GF-D8 (cell line): ENCODE measurements at places on chromosomes 5 and 9.

- peak; percentile 78 for DNase-seq
These were observed 58.2 kb upstream of the RXRA start for GRCh38 chr9:134267881-134268724.

DNA sequence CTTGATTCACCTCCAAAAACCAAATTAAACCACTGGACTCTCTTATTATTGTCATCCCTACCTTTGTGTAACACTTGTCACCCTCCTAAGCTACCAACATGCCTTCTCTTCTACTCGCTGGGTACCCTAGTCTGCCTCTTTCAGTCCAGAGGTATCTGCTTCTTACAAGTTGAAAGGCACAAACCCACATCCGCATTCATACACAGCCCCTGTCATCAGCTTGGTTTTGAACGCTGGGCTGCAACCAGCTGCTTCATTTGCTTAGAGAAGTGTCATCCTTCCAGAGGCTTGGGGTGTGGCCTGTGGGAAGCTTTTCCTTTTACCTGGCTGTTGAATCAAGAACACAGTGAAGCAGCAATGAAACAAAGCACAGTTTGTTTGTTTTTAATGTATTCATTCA, 138.8 kb upstream of the WWC1 start:
- no peak for DNase-seq

DNA sequence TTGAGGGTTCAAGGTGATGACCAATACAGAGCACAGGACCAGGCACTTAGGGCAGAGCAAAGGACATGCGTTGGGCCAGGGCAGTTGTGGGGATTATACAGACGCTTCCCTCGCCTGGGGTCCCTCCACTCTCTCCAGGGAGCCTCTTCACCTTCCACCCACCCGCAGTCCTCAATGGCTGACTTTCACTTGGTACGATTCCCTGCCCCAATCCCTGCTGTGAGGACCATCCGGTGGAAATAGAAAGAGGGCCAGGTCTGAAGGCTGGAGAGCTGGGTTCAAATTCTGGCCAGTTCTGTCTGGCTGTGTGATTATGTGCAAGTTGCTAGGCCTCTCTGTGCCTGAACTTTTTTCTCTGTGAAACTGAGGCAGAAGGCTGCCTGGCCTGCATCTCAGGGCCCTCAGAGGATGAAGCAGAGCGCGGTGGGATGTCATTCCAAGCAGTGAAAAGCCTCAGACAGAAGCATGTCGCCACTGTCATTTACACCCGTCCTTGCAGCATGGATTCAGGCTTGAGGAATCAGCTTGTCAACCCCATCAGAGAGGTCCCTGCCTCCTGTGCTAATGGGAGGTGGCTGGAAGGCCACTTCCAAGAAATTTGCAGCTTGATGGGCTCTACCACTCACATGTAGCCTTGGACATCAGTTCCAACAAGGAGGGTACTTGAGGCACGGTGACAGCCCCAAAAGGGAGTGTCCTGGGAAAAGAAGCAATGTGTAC, 206.6 kb upstream of the IER5L start:
- DNase-seq: no peak

DNA sequence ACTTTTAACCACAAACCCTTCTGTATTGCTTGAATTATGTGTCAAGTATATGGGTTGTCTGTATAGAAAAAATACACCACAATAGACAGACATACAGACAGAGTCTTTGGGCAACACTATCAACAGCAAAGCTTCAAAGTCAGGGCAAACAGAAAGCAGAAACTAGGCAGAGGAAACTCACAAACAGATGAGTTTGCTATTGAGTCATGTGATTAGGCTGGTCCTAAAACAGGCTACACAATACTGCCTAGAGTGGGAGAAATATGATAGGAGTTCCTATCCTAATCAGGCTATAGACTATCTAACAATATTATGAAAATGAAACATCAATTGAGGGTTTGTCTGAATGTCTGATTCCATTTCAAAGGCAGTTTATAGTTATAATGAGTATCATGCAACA, 156.4 kb downstream of the EDIL3 start:
- DNase-seq: no peak

- DNase-seq: no peak
These were observed 26.9 kb upstream of the ITGA1 start for GRCh38 chr5:52760695-52761366.

DNA sequence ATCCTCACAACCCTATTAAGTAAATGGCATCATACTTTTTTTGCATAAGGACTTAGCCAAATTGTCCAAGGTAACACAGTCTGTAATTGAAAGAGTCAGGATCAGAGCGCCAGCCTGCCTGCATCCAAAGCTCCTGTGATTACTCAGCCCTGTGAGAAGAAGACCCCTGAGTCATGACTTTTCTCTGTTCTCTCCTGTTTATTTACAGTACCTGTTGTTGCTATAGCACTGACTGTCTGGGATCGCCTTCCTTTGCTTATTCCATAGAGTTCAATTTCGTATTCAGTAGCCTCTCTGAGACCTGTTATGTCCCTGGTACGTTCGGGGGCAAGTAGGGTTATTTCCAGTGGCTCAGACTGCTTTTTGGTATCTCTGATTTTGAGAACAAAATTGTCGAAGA, 71.8 kb downstream of the TNC start:
- DNase-seq: no peak

DNA sequence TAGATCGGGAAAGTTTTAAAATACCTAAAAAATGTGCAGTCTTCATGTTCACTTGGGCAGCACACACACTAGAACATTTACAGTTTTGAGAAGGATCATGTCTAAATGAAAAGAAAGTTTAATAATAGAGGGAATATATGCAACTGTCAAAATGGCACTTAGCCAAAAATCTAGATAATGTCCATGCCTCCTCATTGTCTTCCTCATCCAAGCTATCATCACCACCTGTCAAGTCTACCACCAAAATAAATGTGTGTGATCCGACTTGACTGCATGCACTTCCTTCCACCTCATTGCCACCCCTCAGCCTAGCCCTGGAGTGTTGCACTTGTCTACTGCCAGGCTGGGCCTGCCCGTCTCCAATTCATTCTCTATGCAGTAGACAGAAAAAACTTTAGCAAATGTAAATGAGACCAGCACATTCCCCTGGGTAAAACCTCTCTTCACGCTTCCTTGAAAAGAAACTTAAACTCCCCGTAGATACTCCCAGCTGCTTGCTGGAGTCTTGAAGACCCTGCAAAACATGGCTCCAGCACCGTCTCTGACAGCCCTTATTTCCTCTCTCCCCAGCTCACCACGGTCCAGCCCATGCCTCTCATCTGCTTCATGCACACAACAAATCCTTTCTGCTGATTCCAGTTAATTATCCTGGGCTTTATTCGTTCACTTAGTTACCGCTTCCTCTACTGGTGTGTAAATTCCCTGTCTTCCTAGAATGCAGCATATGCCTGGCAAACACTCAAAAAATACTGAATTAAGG, 66.9 kb downstream of the FANCC start:
- no peak for DNase-seq

- DNase-seq: no peak
These were observed 35.6 kb upstream of the SEMA4D start for GRCh38 chr9:89533411-89534095.

DNA sequence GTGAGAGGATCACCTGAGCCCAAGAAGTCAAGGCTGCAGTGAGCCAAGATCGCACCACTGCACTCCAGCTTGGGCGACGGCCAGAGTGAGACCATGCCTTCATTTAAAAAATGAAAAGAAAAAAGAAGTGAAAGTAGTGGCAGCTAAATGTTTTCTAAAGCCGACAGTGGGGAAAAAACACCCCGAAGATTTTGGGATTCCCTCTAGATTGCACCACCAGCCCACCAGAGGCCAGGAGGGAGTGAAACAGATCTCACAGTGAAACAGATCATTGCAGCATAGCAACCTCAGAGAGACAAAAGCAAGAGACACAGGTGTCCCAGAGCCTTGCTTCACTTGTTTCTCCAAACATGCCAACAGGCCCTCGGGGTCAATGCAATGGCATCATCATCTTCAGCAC, 156.8 kb downstream of the PAX5 start:
- no peak for DNase-seq

GRCh38 chr9:119004618-119004990, 364.6 kb downstream of the BRINP1 start:
- no peak for DNase-seq

DNA sequence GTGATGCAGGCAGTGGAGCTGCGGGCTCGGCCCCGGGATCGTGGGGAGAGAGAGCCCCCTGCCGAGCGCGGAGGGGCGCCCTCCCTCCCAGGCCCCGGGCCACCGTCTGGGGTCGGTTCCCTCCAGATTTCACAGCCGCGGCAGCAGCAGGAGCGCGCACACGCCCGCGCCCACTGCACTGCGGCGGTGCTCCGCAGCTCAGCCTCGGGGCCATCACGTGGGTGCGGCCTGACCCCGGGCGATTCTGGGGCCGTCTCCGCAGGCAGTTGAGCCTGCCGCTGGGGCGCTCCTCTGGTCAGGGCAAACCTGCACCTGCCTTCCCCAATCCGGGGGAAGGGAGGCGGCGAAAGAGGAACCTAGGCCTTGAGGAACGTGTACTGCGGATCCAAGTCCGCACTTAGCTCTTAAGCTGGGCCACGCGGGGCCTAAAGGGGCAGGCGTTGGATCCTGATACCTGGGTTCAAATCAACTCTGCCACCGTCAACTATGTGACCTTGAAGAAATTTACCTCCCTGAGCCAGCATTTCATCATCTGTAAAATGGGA, 9.4 kb upstream of the DELE1 start:
- peak; percentile 53 for DNase-seq

- DNase-seq: no peak
These were observed 10.5 kb downstream of the ARSK start for GRCh38 chr5:95565280-95565920.

GRCh38 chr5:174723979-174724483, 351 bp upstream of the MSX2 start:
- DNase-seq: no peak

GRCh38 chr5:36881807-36882206, 5.2 kb downstream of the NIPBL start:
- no peak for DNase-seq

GRCh38 chr5:141871870-141872269, 6.3 kb downstream of the PCDH1 start:
- no peak for DNase-seq

- no peak for DNase-seq
These were observed 84.5 kb upstream of the RAI14 start for GRCh38 chr5:34571677-34572041.

DNA sequence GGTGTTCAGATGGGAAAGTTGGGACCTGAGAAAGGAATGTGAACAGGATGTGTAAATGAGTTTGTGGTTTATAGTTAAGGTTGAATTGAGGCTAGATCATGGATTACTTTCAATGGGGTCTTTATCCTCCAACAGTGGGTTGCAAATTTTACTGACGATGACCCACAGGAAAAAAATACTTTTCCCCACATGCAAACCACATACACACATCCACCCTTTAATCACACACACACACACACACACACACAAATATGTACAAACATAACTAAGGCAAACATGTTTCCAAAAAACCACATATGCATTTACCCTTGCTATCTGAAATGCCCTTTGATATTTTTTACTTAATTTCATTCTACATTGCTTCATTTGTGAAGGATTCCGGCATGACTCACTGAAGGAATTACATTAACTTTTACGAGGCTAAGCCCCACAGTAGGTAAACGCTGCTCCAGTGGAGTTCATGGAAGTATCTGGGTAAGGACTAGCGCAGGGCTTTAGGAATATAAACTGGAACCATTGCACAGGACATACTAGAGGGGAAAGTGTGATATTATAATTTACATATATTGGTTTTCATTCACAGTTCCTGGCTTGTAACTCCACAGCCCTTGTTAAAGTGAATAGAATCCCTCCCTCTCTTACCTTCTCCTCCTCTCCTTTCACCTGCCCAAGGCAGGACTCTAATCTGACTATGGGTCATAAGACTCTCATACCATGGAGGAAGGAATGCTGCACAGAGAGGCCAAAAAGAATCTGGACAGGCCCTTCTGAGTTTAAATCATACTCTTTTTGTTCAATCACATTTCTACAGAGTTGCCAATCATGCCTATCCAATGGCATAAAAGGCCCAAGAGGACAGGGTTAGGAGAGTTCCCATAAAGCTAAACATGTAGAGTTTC, 8.5 kb upstream of the SPEF2 start:
- DNase-seq: no peak

GRCh38 chr5:44329716-44330115, 59.5 kb downstream of the FGF10 start:
- no peak for DNase-seq

GRCh38 chr5:99349787-99350186, 421.0 kb upstream of the CHD1 start:
- DNase-seq: no peak

DNA sequence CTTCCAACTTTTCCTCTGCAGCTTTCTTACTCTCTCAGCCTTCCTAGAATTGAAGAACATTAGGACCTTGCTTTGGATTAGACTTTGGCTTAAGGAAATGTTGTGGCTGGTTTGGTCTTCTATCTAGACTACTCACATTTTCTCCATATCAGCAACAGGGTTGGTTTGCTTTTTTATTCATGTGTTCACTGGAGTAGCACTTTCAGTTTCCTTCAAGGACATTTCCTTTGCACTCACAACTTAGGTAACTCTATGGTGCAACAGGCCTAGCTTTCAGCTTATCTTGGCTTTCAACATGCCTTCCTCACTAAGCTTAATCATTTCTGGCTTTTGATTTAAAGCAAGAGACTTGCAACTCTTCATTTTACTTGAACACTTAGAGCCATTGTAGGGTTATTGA, 153.1 kb downstream of the CCDC192 start:
- DNase-seq: no peak

DNA sequence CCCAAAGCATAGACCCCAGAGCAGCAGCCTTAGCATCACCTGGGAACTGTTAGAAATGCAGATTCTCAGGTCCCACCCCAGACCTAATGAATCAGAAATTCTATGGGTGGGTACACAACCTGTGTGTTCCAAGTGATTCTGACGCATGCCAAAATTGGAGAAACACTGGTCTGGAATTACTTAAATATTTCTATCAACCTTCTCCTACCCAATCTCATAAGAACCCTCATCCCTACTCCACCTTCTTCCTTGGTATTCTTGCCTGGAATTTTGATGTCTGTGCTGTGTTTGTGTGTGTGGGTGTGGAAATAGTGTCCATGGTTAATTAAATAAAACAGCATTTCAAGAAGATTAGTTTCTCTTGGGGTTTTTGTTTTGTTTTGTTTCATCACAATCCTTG, 111.8 kb downstream of the CEMIP2 start:
- DNase-seq: no peak

DNA sequence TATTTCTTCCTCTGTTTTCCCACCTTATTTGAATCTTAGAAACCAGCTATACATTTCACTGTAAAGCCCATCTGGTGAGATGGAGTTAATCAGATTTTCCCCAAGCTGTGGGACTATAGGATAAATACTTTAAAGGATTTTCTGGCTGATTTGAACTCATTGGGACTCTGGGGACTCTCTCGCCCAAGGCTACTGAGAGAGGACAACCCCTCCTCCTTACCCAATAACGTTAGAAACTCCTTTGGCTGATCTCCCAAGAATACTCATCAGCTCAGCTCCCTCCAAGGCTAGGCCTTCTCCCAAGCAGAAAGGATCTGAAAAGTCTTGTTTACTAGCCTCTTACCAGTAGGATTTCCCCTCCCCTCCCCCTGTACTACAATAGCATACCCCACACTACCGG, 1.5 kb upstream of the GLRA1 start:
- no peak for DNase-seq

DNA sequence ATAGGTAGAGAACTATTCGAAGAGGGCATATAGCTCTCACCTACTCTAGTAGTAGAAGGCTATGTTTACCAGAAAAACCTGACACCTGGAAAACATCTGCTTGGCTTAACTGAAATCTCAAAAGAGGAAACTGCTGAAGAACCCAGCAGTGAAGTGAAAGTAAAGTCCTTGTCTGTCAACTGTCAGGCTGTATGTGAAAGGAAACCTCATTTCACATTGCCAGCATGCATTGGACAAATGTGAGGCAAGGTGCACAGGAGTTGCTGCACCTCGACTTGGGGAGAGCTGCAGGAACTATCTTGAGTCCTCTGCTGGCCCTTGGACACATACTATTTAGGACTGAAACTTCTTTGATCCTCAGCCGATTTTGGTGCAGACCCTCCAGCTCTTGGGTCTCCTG, 53.3 kb downstream of the NREP start:
- peak; percentile 1 for DNase-seq
